ENCODE measurements at places on chromosomes 12 and 14.

DNA sequence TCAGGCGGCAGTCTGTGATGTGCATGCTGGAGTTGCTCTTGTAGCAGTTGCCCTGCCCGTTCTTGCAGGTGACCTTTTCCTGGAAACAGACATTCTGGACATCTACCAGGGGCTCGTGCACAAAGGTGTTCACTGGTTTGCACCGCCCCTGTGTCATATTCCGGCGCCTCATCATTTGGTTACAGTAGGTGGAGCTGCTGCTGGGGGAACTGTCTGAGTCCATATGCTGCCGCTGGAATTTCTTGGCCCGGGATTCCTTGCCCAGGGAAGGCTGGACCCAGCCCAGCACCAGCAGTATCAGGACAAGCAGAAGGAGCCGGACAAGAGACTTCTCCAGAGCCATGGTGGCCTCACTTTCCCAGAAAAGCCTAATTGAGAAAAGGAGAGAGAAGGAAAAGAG is 918 bp downstream of the RNASE1 start:
- peak; percentile 40 for DNase-seq

- DNase-seq = no peak
Measured at GRCh38 chr14:37992499-37992898, 215.2 kb upstream of the SSTR1 start.

DNA sequence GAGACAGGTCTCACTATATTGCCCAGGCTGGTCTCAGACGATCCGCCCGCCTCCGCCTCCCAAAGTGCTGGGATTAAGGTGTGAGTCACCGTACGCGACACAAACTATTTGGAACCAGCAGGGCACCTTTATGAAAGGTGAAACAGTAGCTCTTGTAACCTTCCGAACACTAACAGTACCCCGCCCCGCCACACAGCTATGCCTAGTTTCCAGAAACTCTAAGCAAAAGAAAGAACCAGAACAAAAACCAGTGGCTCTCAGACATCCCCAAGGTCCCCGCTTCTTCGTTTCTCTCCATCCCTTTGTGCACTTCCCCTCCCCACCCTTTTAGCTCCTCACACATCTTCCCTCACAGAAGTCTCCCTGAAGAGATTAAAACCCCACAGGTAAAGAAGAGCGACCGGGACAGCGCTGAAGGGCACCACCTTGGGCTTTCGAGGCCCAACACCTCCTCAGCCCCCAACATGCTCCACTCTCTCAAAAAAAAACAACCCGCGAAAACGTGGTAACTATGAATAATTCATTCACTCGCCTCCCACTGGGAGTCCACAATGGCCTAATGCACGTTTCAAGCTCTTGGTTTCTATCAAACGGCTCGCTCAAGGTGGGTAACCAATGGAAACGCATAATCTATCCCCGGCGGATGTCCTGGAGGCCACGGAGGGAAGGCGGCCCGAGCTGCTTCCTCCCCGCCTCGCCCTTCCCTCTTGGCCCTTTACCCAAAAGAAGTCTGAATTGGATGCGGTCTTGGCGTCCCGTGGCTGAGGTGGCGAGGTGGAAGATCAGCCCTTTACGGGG is 877 bp downstream of the BAG5 start:
- DNase-seq = no peak

DNA sequence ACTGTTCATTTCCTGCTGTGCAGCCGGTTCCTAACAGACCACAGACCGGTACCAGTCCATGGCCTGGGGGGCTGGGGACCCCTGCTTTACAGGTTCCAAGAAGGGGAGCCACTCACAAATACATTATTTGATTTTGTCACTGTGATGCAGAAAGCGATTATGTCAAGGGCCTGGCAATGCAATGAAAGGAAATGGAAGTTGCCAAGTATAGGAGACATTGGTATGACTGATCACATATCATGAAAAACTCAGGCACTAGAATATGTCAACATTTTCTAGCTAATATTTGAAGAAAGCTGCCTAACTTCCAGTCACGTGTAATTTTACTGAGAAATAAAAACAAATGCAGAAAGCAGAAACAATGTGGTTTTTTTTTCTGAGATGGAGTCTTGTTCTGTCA is 68.9 kb upstream of the USP44 start:
- no peak for DNase-seq

DNA sequence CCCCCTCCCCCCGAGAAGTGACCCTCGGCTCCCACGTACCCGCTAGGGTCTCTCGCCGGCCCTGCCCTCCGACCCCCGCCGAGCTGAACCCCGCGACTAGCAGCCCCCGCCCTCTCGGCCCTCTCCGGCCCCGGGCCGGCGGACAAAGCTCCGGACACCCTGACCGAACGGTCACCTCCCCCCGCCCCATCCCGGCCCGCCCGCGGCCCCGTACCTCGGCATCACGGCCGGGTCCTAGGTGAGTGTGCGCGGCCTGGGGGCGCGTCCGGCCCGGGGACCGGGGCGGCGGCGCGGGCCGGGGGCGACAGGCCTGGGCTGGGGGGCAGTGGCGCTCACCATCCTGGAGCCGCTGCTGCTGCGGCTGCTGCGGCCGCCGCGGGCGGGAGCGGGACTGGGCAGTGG is at the start of gene FIGNL2:
TSS of gene FIGNL2 (minus strand) at position 393 of the 402 bp plus-strand sequence. CDS start 26,305 bp downstream, outside the sequence.
- DNase-seq = no peak

GRCh38 chr14:35285168-35286002 is 6.8 kb upstream of the PSMA6 start:
- no peak for DNase-seq

DNA sequence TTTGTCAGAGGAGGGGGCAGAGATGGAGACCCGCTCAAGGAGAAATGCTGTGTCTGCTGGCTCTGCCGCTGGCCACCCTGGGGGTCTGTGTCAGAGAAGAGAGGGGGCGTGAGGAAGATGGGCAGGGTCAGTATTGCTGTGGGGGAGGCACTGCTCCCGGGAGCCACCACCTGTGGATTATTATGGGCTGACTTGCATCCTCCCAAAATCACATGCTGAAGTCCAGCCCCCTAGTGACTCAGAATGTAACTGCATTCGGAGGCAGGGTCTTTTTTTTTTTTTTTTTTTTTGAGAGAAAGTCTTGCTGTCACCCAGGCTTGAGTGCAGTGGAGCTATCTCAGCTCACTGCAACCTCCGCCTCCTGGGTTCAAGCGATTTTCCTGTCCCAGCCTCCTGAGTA is 12.3 kb downstream of the ABCD4 start:
- DNase-seq = no peak

DNA sequence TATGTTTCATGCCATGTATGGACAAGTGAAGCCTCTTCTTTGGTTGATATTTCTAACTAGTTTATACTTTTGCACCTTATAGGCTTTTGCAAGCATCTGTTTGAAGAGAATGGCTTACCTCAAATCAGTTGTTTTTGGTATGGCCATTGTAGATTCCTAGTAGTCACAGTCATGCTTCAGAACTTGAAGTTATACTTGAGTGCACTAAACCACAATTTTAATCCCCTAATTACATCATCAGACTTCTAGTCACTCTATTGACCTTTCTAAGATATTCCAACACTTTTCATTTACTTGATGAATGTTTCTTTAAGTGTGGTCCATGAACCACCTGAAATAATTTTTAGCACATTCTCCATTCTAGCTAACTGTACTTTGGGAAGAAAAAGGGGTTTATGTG is 18.6 kb upstream of the KLRB1 start:
- no peak for DNase-seq

GRCh38 chr14:54758041-54758440 is 144.6 kb downstream of the GCH1 start:
- DNase-seq = no peak

DNA sequence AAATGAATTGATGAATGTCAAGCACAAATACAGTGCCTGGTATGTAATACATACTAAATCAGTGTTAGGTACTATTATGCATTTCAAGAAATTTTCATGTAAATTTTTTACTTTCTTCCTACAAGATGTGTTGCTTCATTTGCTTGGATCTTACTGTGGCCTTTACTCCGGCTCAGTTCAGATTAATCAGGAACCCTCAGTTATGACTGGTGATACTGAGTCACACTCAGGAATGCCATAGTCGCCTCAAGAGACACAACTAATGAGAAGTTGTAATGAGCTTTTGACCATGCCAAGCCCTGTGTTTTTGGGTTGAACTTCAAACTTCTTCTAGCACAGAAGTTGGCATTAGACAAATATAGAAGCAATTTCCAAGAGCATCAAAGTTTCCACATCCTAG is 96.0 kb downstream of the TGFB3 start:
- DNase-seq = no peak

DNA sequence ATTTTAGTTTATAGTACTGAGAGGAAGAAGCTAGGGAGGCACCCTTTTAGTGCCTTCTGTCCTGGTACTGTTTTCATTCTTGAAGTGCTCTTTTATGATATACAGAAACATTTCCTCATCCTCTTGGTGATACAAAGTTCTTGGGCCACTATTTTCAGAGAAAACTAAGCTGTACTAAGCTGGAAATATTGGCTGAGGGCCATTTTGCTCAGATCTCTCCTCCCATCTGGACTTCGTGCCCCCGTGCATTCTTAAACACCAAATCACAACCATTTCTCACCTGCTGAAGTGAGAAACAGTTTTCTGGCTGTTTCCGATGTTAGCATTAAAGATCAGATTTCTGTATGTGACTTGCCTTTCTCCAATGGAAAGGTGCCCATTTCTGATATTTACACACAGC is 158.9 kb downstream of the FBXL14 start:
- DNase-seq = no peak

- no peak for DNase-seq
Measured at GRCh38 chr14:68578597-68578996, 214.3 kb downstream of the ZFP36L1 start.

- DNase-seq = no peak
Measured at GRCh38 chr14:61502459-61503093, 181.2 kb downstream of the PRKCH start.

DNA sequence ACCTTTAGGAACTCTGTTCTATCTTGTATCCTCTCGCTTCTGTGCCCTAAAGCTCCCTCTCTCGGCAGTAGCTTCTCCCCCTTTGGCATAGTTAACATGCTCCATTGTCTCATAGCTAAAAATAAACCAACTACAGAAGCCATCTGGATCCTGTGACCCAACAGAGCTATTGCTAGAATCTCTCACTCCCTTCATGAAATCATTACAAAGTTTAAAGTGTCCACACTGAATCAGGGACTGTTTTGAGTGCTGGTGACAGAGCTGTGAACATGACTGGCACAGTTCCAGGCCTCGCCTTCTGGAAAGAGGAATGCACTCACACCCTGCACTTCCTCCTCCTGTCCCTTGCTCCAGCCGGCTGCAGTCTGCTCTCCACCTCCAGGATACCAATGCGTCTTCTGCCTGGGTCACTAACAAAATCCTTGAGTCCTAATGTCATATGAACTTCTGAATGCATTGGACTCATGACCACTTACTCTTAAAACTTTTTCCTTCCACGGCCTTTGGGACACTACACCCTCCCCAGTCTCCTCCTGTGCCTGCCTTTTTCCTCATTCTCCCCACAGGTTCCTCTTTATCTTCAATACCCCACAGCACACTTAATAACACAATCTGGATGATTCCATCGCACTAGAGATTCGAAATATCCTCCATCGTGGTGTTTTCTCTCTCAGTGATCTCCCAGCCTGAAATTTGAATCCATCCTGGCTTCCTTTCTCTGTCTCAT is 13.2 kb downstream of the PLBD1 start:
- DNase-seq = peak; percentile 9

- DNase-seq = no peak
Measured at GRCh38 chr12:39062266-39062996, 157.0 kb upstream of the CPNE8 start.

DNA sequence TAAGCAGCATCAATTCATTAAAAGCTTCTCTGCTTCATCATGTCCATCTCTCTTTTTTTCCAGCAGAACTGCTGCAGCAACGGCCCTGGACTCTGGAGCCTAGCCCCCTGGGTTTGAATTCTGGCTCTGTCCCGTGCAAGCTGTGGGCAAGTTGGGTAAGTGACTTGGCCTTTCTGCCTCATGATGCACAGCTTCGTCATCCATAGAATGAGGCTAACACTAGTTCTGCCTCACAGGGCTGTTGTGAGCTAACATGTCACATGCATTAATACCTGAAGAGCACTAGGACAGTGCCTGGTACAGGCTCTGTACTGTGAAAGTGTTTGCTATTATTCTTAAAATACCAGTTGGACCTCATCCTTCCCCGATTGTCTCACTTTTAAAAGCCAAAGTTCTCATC is 4.2 kb downstream of the KRT82 start:
- no peak for DNase-seq

DNA sequence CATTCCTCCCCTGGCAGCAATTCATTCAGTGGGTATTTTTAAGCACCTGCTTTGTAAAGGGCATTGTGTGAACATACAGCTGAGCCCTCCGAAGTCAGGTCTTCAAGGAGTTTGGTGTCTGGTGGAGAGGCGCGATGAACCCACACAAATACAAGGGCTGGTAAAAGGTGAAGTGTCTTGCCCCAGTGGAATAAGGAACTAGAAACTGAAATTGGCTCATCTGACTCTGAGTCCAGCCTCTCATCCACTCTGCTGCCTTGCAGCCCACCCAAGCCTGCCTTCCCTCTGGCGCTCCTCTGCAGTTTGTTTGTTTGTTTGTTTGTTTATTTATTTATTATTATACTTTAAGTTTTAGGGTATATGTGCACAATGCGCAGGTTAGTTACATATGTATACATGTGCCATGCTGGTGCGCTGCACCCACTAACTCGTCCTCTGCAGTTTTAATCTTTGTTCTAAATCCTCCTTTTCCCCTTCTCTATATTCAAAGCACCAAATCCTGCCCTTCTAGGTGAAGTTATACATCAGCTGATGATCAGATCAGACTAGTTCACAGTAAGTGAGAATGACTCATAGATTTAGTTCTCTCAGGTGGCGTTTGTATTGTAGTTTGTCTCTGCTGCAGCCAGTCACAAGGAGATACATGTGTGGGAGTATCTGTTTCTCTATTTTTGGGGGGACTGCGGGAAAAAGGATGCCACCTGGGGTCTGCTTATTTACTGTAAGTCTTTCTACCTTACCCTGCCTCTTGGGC is 394.5 kb downstream of the APAF1 start:
- no peak for DNase-seq

DNA sequence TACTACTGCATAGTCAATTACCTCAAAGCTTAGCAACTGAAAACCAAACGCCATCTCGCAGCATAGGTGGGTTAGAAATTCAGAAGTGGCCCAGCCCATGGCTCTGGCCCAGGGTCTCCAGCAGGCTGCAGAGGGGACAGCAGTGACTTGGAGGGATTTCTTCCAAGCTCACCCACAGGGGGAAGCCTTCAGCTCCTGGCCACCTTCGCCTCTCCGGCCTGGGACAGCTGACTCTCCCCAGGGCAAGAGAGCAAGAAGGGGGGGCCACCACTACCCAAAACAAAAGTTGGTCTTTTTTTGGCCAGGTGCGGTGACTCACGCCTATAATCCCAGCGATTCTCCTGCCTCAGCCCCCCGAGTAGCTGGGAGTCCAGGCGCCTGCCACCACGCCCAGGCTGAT is 32.2 kb upstream of the ANKRD9 start:
- DNase-seq = no peak

DNA sequence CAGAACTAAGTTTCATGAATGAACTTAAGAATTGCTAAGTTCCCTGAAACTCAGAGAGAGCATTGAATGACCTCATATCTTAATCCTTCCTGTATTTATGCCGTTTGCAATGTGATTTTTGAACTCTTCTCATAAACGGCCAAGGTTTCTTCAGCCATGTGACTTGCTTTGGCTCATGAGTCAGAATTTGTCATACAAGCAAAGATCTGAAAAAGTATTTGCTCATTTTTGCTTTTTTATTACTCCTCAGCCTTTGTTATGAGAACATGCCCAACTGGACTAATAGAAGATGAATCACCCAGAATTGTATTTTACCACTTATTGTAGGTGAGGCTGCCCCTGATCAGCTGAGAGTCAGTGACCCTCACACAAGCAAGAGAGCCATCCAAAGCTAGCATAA is 693.8 kb downstream of the BCL11B start:
- DNase-seq = no peak

GRCh38 chr14:31926652-31927347 is 150.3 kb upstream of the ARHGAP5 start:
- DNase-seq = no peak

GRCh38 chr12:115102450-115102849 is 418.5 kb upstream of the TBX3 start:
- DNase-seq = no peak
